ENCODE measurements at places on chromosomes 1 and 21.

DNA sequence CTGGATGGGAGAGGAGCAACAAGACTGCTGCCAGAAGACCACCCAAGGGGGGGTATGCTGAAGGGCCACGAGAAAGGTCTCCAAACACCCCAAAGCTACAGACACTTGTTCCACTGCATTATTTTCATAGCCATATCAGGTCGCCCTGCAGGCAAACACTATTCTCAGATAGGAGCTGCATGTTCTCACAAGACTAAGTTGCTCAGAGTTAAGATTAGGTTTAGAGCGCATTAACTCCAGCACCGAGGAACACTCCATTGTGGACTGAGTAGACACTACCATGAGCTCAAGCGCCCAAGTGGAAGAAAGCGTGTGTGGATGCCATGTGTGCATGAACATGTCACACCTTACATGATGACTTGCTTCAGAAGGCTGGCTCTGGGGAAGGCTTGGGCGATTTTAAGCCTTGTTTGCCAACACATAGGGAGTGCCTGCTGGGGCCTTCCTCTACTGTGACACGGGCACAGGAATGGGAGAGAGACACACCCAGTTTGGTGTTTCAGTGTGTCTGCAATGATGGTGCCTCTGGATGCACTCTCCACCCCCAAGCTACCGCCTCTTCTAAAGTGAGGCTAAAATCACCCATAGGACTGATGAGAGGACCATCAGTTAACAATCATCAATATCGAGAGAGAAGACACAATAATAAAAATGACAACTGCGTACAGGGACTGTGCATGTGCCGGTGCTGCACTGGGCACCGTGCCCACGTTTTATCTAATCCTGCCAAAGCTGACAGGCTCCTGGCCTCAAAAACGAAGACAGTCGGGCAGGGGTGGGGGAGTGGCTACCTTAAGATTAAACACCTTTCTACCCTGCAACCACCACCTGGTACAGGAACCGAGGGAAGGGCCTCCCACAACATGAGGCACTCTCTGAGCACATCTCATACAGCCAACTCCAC lies 34.9 kb downstream of the SSBP3 start:
- DNase-seq = no peak

DNA sequence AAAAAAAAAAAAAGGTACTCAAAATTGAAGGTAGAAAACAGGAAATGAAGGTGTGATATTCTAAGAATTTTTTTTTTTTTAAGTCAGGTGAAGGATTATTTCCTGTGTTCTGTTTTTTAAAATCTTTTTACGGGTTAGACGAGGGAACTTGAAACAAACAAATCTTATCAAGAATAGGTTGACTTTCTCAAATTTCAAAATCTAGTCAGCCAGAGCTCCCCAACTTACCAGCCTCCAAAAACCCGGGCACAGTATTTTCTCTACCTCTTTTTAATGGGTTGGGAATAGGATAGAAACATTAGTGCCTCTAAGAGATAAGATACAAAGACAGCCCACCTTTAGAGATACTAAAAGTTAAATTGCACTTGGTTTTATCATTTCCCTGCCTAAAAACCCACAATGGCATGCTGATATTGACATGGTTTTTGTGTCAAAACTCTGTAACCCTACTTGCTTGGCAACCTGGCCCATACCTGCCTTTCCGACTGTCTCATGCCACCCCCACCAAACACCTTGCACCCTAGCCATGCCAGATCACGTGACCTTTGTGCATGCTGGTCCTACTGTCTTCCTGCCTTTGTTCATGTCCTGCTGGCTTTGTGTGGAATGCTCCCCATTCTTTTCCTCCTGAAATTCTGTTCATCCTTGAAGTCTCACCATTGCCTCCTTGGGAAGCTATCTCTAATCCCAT lies 4.2 kb downstream of the RCAN3 start:
- no peak for DNase-seq

GRCh38 chr1:85343213-85343611 lies 66.8 kb upstream of the BCL10 start:
- no peak for DNase-seq

- DNase-seq = no peak
Measured at GRCh38 chr1:154744352-154745035, 125.6 kb downstream of the KCNN3 start.

GRCh38 chr1:24955161-24955560 lies 25.1 kb upstream of the RUNX3 start:
- no peak for DNase-seq

DNA sequence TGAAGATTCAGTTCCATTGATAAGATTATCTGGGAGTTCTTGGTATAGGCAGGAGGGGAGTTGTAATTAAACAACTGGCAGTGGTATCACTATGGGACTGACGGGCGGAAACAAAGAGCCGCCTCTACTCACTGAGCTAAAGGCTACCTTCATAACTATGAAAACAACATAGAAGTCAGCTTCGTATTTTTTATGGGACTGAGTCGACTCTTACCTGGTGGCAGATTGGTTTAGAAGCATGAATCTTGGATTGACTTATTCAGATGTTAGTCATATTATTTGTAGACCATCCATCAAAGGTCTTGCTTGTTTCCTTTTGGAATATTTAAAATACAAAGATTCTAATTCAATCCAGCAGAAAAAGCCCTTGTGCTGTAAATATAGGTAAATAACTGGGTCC lies 6.3 kb upstream of the HHIPL2 start:
- DNase-seq = no peak

DNA sequence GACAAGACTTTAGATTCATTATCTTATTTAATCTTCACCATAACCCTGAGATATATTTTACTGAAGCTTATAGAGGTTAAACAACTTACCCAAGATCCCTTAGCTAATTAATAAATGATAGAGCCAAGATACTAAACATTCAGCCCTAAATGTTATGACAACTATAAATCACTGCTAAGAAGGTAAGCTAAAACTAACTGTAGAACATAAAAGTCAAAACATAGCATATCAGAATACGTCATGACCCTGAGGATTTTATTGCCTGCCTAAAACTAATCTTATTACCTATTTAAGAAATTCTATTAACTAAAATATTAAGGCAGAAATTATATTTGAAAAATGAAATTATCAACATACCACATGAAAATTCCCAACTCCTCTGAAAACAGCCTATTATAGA lies 22.6 kb downstream of the EVI5 start:
- DNase-seq = no peak

- no peak for DNase-seq
Measured at GRCh38 chr21:45401054-45401518, 3.9 kb upstream of the COL18A1 start.

DNA sequence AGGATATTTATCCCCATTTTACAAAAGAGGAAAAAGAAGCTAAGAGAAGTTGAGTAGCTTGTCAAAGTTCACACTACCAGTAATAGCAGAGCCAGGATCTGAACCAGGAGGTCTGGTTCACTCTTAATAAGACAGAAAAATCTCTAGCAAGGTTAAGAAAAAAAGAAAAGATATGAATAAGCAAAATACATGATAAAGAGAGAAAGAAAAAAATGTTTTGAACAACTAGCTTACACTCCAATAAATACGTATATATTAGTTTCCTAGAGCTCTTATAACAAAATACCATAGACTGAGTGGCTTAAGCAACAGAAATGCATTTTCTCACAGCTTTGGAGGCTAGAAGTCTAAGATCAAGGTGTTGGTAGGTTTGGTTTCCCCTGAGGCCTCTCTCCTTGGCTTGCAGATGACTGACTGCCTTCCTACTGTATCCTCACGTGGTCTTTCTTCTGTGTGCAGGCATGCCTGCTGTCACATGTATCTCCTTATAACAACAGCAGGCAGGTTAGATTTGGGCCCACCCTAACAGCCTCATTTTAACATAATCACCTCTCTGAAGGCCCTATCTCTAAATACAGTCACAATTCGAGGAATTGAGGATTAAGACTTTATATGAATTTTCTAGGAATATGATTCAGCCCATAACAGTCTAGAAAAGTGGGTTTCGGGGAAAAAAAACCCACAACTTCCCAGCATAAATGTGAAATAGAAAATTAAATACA lies 60.4 kb downstream of the LEPR start:
- DNase-seq = no peak

- no peak for DNase-seq
Measured at GRCh38 chr1:102757363-102757762, 351.0 kb downstream of the COL11A1 start.

DNA sequence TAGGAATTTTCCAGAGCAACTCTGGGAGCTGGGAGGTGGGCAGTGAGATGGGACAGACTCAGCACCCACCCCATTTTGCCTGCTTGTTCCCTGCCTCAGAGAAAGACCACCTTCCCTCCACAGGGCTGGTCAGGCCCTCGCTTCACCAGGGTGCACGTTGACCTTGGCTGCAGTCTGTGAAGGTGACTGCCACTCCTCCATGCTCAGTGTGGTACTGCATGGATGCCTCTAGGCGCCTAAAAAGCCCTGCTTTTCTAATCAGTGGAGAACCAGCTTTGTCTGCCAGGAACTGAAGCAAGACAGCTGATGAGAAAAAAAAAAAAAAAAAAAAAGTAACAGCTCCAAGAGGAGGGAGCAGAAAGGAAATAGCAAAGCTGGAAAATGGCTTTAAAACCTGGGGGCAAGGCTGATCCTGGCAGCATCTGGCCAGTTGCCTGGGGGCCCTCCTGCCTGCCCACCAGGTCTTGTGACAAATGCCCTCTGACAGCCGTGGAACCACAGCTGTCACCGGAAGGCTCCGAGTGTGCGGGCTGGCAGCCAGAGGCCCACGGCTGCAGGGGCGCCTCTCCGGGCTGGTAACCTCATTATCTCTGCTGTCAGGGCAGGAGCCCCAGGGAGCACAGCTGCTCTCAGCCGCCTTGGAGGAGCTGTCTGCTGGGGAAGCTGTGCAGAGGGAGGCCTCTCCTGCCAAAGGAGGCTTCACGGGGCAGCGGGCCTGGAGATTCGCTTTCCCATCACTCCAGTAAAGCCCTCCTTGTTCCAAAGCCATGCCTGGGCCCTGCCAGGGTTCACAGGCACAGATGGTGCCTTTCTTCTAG lies 13.7 kb downstream of the KIAA1614 start:
- peak; percentile 39 for DNase-seq

DNA sequence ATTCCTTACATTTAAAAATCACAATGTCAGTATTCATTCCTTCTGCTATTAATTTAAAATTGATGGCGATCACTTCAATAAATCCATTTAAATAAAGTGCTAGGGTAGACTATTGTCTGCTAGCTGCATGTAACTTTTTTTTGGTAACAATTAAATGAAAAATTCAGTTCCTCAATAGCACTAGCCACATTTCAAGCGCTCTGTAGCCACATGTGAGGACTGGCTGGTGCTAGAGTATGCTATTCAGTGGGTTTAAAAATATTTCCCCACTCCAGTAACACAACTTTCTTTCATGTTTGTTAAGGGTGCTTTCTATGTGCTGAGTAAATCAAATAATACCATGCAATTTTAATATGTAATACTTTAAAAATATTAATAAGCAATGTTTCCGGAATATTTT lies 108.2 kb downstream of the LTN1 start:
- DNase-seq = no peak

Measured in WERI-Rb-1 (cell line).